ENCODE measurements at places on chromosomes 12 and 14.
A peak's percentile ranks its signal among the peaks of the same experiment; 100 is the strongest.

DNA sequence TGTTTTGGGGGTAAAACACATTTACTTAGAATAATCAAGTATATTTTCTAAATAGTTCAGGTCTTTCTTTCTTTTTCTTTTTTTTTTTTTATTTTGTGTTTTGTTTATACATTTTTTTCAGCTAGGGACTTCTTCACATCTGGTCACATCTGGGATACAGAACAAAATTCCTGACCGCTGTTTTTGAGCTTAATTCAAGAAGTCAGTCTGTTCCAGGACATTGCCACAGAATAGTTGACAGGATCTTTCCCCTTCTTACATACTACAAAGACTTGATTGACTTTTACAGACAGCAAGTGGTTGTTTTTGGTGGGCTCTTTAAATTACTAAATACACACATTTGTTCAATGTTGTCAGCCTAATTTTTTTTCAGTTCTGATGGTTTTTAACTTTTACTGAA lies 41.8 kb upstream of the DCN start:
- no peak for DNase-seq

DNA sequence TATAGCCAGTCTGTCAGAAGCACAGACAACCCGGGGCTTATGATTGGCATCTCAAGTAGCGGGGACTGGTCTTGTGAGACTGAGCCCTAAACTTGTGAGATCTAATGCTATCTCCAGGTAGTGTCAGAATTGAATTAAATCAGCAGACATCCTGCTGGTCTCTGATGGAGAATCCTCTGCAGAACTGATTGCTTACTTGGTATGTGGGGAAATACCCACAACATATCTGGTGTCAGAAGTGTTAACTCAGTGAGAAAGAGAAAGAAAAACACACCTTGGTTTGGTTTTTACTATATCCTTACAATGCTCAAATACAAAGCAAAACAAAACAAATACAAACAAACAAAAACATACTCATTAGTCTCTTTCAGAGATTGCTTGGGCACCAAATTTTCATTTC lies 10.0 kb downstream of the SEL1L start:
- DNase-seq, result no peak

DNA sequence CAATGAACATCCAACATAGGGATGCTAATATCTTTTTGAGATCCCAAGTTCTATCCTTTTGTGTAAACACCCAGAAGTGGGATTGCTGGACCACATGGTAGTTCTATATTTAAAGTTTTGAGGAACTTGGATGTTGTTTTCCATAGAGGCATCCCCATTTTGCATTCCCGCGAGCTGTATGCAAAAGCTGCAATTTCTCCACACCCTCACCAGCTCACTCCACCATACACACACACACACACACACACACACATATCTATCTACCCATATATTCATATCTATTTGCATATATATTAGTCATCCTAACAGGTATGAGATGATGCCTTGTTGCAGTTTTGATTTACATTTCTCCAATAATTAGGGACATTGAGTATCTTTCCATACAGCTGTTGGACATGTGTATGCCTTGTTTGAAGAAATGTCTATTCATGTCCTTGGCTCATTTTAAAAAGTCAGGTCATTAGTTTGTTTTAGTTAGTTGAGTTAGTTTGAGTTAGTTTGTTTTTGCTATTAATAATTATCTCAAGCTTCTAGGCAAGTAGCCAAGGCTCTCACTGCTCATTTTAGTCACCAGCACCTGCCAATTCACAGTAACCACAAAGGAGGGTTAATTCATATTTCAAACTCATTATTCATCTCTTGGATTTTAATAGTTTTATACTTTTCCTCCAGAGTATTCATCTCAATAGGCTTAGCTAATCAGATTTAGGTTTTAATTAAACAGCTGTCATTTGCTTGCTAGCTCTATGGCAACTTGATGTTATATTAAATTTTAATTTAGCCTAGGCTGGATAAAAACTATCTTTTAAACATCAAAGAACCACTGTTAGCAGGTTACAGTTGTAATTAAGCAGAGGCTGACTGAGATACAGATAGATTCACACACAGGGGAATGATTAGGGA lies 1435.9 kb upstream of the TMEM132C start:
- DNase-seq, result no peak

GRCh38 chr12:29858270-29858786 lies 74.6 kb upstream of the TMTC1 start:
- DNase-seq, result no peak

DNA sequence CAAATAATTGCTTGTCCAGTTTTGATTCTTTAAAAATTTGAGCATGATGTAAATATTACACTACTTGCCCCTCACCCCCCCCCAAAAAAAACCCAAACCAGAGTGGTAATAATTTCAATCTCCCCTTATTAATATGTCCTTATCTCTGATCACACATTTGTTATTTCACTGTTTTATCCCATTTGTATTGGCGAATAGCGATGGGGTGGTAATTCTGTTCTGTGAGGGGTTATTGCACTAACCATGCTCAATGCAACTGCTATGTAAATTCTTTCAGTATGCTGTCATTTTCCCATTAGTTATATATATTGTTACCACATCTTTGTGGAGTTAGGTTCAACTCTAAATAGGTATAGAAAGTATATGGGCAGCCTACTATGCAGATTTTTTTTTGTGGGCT lies 1.1 kb downstream of the RIMKLB start:
- no peak for DNase-seq

DNA sequence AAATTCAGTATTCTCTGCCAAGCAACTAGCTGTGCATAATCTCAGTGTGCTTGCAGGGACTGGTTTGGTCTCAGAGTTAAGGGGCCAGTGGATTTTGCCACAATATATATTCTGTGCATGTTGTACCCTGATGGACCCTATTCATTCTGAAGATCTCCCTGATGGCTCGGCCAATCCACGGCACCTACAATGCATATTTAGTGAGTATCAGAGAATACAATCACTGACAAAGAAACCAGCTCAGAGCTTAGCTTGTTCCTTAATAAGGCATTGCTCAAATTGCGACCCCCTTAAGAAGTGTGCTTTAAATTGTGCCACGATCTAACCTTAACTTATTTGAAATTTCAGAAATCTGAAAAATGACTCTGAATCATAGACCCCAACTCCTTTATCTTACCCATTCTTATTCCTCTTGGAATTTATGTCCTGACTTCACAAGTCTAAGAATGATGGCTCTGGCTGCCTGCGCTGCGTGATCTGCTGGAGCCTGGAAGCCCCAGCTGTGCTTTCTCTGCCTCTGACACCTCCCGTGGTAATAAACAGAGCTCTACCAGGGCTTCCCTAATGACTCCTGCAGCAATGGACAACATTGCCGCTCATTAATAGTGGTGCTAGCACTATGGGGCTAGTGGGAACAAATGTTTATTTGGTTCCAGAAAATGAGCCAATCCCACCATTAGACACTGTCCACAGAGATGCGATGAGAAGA lies 9.0 kb upstream of the DCAF4 start:
- DNase-seq, result no peak

- no peak for DNase-seq
Measured at GRCh38 chr14:57287745-57288144, 19.0 kb downstream of the AP5M1 start.

DNA sequence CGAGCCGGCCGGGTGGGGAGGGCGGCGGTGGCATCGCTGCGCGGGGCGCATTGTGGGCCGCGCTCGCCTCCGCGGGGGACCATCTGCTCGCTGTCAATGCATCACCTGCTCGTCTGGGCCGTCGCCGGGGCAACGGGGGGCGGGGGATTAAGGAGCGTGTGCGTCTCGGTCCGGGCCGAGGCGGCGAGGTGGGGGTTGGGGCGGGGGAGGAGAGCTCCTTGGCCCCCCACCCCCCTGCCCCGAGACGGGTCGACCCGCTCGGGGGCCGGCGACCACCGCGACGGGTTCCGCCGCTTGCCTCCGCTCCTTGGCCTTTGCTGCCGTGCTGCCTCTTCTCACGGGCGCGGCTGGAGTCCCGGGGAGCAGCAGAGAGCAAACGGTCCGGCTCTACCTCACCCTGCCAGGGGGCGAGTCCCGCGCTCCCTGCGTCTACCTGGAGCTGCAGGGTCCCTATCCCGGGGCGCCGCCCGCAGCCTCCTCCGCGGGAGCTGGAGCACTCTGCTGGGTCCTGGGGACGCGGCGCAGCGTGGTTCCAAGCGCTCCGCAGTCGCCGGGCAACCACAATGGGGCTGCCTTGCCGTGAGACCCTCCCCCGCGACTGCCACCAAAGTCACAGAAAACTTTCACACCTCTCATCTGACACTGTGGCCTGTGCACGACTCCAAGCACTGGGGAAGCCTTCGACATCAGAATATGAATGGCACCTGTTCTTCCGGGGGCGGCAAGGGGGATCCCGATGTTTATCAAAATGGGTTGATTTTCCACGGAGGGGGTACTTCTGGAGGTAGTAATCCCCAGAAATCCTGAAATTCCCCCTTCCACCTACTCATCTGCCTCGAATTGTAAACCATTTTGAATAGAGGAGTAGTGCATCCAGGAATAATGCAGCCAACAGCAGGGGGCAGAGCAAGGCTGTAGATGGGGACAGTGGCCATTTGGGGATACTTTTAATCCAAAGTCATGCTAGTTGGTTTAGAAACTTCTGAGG lies at the start of gene C12orf42:
Gene C12orf42 (minus strand): TSS at position 500 of the 988 bp plus-strand sequence. CDS start 17,542 bp downstream, outside the sequence.
- peak; percentile 36 for DNase-seq

GRCh38 chr14:90188588-90188987 lies 67.8 kb upstream of the PSMC1 start:
- no peak for DNase-seq

GRCh38 chr14:20792556-20792955 lies 10.1 kb downstream of the RNASE1 start:
- DNase-seq, result no peak

- no peak for DNase-seq
Measured at GRCh38 chr12:29879606-29880308, 96.0 kb upstream of the TMTC1 start.

GRCh38 chr12:129911428-129912049 lies 7.7 kb upstream of the TMEM132D start:
- no peak for DNase-seq

DNA sequence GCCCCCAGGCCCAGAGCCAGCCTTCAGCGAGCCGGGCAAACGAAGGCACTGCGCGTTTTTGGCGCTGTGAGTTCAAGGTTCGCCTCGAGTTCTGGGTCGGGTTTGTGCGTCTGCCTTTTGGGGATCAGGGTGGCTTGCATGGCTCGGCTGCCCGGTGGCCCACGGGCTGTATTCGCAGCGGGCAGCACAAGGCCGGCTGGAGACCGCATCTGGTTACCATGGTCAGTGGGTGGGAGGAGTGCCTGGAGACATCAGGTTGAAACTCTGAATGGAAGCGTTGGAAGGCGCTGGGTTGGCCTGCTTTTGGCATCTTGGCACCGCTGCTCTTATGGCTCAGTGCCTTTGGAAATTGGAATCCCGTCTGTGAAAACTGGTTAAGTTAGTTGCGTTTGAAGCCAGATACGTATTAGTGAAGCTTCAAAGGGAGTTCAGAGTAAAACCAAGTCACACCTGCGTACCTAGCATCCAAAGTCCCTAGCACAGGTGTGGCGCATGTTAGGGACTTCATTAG lies 50.9 kb downstream of the SNAPC1 start:
- no peak for DNase-seq

GRCh38 chr12:132766380-132767085 lies 4.9 kb upstream of the ANKLE2 start:
- no peak for DNase-seq
